ENCODE measurements at places on chromosomes 1 and 21. TPM values are rescaled to one million over a fixed set of nuclear protein-coding genes. Genes with fewer than 3 reads are reported as not detected.

Gene TMEM52
- total RNA-seq, result 0.20 TPM

Gene CENPF
- 17.7 TPM for total RNA-seq

Gene ORC1
- 1.2 TPM for total RNA-seq

Gene KRTAP12-2
- total RNA-seq, result not detected

- no peak for DNase-seq
Measured at GRCh38 chr1:209549443-209550205, 33.9 kb upstream of the CAMK1G start.

DNA sequence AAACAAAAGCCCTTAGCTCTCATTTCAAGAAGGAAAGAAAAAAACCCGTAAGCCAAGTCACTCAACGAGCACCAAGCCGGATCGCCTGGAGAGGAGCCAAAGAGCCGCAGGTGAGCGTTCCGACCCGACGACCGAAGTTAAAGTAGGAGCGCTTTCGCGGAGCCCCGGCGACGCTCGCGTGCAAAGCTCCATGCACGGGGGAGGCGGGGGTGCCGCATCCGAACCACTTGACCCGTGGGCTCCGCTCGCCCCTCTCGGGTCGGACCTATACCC is 382 bp downstream of the GPBP1L1 start:
- DNase-seq, result peak; percentile 56

DNA sequence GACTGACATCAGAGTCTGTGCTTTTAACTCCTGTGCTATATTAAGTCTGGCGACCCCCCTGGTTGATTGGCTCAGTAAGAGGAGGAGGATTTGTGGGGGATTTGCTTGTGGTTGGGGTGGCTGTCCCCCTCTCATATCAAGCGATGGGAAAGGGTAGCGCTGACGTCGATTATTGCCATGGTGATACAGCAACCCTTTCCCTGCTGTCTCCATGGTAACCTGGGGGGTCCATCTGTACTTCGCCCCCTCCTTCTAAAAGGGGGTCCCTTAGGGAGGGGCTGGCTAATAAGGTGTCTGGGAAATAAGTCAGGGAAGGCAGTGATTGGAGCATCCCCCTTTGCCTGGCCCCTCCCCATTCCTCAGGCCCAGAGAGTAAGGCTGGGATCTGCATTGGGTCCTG is 4.7 kb downstream of the FAM229A start:
- DNase-seq, result no peak

- DNase-seq, result peak; percentile 84
Measured at GRCh38 chr1:44808938-44809917, 905 bp downstream of the BTBD19 start.

GRCh38 chr1:201288765-201289164 is 5.5 kb downstream of the PKP1 start:
- DNase-seq, result no peak

DNA sequence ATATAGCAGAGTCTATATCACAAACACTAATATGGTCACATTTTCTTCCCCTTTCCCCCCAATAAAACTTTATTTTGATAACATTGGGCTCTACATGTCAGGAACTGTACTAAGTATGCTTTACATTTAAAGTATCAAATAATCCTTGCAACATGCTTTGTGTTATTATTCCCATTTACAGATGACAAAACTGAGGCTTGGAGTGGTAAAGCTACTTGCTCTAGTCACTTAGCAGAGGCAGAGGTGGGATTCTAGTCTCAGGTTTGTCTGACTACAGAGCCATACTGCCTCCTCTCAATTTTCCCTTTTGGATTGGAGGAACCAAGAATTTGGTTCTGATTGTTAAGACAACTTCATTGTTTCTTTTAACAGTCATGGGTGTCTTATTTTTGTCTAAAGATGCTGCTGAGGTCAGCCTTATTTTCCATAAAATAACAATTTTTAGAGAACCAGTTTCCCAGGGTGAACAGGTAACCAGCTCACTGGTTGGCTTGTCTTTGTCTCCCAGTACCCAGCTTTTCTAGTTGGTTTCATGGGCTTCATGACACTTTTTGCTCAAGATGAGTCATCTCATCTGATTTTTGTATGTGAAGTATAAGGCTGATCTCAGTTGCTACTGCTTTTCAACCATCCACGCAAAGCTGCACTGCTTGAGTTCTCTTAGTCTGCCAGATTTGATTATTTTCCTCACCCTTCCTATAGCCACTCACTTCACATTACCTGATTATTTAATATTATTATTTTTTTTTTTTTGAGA is 81.0 kb upstream of the ARID1A start:
- DNase-seq, result no peak

GRCh38 chr1:227322376-227322775 is 4.1 kb upstream of the CDC42BPA start:
- no peak for DNase-seq
